ENCODE measurements at places on chromosomes 7 and 10. TPM values are rescaled to one million over a fixed set of nuclear protein-coding genes. Genes with fewer than 3 reads are reported as not detected.

GRCh38 chr7:46301677-46302076 is 380.6 kb upstream of the IGFBP3 start:
- DNase-seq = no peak

GRCh38 chr10:52217531-52217930 is 96.5 kb upstream of the DKK1 start:
- no peak for DNase-seq

GRCh38 chr10:129968853-129969183 is 4.7 kb upstream of the EBF3 start:
- no peak for DNase-seq

DNA sequence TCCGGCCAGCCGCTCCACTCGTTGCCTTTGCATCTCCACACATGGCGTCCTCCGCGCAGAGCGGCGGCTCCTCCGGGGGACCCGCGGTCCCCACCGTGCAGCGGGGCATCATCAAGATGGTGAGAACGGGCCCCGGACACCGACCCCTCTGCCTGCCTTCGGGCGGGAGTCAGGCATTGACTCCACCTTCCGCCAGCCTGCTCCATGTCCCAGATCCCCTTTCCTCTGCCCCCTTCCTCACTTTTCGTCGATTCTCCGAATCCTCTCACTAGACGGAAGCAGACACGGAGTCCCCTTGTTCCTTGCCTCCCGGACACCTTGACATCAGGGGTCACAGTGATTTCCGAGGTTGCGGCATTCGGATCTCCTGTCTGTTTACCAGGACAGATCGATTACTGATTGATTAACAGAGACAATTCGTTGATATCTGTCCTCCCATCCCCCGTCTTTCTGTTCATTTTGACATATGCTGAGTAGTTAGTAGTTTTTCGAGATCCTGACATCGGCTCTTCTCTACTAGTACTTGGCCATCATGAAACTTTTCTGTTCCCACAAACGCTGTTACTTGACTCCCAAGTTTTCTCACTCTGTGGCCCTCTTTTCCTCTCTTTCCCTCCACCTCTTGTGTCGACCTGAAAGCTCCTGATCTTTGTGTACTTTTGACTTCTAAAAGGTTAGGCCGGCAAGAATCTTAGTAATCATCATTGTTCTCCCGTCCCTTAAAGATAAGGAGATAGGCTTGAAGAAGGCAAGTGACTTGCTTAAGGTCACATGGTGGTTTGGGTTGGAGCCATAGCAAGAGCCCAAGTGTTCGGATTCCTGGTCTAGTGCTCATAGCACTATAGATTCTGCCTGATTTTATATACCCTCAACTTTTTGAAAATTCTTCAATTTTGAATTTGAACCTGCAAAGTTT is 597 bp downstream of the SND1 start:
- DNase-seq = no peak

DNA sequence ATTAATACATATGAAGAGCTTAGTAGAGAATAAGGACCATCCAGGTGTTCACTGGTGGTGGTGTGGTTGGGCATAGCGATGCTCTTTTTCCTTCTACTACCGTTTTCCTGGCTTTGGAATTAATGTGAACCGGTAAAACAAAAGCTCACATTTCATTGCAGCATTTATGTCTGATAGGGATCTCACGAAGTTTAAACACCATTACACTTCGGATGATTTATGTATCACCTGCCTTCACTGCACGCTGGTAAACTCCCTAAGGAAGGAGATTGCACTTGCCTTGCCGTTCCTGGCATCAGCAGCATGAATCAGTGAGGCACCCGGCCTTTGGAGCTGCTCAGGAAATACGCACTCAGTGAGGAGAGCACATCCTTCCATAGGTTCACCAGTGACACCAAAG is 47.5 kb downstream of the WIPF3 start:
- no peak for DNase-seq

DNA sequence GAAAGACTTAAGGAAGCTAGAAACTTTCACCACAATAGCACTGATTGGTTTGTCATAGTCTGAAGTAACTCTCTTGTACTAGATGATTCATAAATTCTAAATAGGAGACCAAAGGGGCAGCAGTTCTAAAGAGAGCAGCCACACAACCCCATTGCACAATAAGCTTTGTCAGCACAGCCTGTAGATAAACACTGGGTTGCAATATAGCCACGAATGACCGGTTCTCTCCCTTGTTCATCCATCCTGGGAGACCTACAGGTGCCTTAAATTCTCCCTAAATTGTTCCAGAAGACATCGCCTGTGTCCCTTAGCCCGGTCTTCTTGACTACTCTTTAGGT is 167.0 kb downstream of the SNX13 start:
- no peak for DNase-seq

DNA sequence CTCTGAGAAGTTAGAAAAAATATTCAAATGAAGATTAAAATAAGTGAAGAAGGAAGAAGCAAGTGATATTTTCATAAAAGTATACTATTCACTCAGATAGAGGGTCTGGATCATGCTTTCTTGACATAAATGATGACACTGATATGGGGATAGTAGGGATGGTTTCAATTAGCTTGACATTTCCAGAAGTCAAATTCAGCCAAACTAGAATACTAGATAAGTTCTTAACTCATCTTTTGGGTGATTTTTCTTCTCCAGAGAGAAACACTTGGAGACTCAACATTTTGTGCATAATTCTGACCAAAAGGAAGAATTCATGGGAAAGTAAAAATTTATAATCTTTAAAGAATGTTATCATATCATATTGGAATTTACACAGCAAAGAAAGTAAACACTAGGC is 152.0 kb upstream of the LRGUK start:
- DNase-seq = no peak

DNA sequence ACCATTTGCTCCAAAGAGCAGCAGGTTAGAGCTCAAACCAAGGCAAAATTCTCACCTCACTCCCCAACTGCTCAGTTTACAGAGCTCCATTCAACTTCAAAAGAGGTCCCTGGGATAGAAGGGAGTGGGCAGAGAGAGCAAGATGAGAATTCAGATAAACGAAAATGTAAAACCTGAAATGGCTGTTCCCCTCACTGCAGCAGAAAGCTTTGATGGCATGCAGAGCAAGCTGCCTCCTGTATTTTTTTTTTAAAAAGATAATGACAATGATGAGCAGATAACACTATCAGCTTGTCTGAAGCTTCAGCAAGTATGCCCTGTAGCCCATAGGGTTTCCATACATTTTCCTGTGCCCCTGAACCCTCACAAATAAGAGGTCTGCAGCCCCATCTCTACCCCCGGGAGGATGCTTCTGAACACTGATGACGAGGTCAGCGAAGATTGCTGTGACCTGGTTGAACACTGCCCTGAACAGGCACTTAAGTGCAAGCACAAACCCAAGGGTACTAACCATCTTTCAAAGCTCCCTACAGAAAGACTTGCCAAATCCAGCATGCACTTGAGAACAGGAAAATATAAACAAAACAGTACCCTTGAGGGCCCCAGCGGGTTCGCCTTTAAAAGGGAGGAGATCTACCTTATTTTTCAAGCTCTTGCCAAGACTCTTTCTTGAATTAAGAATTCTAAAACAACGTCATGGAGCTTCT is 81.3 kb downstream of the GLI3 start:
- no peak for DNase-seq

DNA sequence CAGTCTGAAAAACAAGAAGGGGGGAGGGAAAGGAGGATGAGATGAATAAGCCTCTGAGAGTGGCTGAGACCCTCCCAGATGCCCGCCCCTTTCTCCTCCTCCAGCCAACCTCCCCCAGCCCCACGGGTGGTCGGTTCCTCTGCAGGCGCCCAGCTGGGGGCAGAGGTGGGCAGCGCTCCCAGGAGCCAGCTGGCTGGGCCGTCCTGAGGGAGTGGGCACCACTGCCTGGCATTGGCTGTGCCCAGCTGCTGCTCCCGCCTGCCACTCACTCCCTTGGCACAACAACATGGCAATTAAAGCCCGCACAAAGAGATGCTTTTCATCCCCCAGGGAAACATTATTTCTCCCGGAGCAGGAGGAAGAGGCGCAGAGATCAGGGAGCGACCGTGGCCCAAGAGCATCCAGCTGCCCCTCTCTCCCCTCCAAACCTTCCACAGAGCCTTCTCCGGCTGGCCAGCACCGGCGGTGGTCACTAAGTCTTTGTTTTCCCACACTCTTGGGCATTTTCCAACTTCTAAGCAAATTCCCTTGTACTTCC is 107.2 kb downstream of the SPDYE5 start:
- DNase-seq = no peak

DNA sequence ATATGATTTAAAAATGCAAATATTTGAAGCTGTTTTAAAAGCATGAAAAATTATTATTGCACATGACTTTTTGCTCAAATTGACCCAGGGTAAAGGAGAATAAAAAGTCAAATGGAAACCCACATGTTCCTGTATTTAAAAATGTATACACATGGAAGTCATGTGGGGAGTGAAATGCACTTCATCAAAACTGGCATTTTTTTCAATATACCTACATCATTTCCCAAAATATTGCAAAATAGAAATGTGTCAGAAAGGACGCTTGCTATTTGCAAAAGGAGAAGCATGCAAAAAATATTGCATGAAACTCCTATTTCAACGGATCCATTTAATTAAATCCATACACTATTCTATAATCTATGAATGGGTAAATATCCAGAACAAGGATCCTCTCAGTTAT is 117.0 kb downstream of the POU6F2 start:
- no peak for DNase-seq

GRCh38 chr10:125052146-125052545 is 108.2 kb downstream of the CTBP2 start:
- no peak for DNase-seq

DNA sequence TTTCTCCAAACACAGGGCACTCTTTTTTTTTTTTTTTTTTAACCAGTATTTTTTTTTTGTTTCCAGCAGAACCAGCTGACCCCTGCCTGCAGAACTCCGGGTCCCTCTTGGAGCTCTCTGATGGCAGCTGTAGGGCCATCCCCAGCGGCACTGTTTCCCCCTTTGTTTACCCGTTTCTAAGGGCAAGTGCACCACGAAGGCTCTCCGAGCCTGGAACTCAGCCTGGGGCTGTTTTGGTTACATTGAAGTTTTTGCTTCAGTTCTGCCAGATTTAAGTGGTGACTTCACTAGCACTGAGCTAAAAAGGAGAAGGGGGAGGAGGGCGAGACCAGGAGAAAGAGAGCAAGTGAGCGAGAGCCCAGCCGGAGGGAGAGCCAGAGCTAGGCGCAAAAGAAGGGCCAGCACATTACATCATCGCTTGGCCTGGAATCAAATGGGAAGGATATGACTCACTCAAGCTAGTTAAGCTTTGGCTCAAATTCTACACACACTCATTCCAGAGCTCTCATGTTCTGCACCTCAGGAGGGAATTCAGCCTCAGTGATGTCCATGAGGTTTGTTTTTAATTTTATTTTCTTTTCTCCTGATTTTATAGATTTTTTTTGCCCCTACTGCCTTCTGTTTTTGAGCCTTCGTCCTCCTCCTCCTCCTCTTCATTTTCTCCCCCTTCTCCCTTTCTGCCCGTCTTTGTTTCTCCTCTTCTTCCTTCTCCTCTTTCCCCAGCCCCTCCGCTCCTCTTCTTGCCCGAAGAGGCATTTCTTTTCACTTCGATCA is 272.3 kb downstream of the TRIL start:
- peak; percentile 88 for DNase-seq

- no peak for DNase-seq
Measured at GRCh38 chr7:4209966-4210365, 472.1 kb upstream of the FOXK1 start.

GRCh38 chr7:158366916-158367633 is 220.5 kb downstream of the PTPRN2 start:
- no peak for DNase-seq

DNA sequence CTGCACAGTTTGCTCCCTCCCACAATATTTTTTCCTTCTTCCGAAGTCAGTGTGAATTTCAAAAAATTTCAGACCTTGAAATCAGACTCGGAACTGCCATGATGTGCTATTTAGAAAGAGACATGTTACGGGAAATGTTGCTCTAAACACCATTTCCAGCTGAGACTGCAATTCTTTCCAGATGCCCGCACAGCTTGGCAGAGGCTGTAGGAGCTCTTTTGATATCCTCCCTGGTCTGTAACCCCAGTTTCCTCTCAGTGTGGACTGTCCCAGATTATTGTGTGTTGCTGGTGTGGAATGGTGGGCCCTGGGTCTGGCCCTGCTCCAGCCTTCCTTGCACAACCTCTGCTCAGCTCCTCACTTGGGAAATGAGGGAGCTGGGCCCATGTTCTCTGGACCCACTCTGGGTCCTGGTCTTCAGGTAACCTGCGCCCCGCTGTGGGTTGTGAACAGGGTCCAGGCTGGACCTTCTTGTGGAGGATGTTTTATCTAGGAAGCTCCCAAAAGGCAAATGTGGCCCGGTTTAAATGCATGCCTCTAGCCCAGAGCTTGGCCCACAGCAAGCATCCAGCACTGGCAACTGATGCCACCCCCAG is 172.8 kb upstream of the CXCL12 start:
- DNase-seq = no peak

DNA sequence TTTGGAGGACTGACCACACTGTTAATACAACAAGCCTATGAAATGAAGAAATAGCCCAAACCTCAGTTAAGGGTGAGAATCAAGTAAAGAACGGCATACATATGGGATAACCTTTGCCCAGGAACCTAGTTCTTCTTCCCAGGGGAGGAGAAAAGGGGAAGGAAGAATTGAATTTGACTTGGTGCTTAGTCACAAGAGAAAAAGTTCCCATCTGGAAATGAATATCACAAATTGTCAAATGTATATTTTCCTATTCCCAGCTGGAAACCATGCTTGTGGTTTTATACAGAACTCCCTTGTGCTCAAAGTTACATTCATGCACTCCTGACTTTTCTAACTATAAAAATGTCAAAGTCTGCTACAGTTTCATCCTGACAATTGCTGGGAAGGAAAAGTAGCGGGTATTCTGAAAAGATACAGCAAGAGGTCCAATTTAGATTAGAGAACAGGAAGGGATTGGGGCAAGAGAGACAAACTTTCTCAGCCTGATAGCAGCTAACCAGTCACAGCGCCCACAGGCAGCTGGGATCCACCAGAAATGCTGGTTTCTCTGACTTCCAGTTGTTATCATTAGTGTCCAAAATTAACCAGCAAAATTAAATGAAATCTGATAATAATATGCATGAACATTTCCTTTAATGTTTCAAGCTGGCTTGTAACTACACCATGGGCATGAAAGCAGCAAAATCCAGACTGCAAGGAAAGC is 18.6 kb upstream of the GSAP start:
- no peak for DNase-seq

The CCDC146 gene
- 4.7 TPM for total RNA-seq

The PRKCQ gene
- 0.16 TPM for total RNA-seq

The SPAM1 gene
- total RNA-seq = not detected

The ANXA8L1 gene
- total RNA-seq = not detected

The LCOR gene
- 18.9 TPM for total RNA-seq

The SVOPL gene
- total RNA-seq = not detected

The NUTM2E gene
- not detected for total RNA-seq

The SPDYE18 gene
- total RNA-seq = not detected

The EPO gene
- total RNA-seq = not detected

The FKBP9 gene
- total RNA-seq = 112 TPM

The PNLIPRP3 gene
- total RNA-seq = not detected

The OGDHL gene
- total RNA-seq = 4.5 TPM

The GJC3 gene
- total RNA-seq = 0.27 TPM

The SLC16A12 gene
- 2.0 TPM for total RNA-seq
